ENCODE measurements at places on chromosomes 11 and 22. TPM values are rescaled to one million over a fixed set of nuclear protein-coding genes. Genes with fewer than 3 reads are reported as not detected.

DNA sequence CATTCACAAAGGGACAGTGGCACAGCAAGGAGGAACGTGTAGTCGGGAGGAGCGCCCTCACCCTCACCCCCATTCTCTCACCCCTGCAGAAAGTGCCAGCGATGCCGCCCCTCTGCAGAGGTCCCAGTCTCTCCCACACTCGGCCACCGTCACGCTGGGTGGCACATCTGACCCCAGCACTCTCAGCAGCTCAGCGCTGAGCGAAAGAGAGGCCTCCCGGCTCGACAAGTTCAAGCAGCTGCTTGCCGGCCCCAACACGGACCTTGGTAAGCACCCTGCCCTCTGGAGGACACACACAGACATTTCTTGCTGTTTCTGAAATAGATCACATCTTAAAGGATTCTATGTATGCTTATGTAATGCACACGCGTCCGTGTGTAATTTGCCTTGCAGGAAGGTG lies 34.9 kb downstream of the TBC1D22A start:
- no peak for DNase-seq

- DNase-seq = no peak
Observed at GRCh38 chr11:72230764-72231365, 6.3 kb downstream of the INPPL1 start.

DNA sequence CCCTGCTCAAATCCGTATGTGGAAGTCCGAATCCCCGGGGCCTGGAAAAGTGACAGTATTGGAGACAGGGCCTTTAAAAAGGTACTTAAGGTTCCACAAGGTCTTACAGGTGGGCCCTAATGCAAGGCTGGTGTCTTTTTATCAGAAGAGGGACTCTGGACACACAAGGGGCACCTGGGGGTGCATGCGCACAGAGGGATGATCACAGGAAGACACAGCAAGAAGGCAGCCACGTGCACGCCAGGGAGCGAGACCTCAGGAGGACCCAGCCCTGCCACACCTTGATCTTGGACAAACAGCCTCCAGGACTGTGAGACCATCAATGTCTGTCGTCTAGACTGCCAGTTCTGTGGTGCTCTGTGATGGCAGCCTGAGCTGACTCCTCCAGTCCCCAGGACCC lies 96.5 kb downstream of the SHANK2 start:
- DNase-seq = no peak

SAA4 gene
- total RNA-seq = 0.84 TPM

RNF215 gene
- 7.2 TPM for total RNA-seq

DNA sequence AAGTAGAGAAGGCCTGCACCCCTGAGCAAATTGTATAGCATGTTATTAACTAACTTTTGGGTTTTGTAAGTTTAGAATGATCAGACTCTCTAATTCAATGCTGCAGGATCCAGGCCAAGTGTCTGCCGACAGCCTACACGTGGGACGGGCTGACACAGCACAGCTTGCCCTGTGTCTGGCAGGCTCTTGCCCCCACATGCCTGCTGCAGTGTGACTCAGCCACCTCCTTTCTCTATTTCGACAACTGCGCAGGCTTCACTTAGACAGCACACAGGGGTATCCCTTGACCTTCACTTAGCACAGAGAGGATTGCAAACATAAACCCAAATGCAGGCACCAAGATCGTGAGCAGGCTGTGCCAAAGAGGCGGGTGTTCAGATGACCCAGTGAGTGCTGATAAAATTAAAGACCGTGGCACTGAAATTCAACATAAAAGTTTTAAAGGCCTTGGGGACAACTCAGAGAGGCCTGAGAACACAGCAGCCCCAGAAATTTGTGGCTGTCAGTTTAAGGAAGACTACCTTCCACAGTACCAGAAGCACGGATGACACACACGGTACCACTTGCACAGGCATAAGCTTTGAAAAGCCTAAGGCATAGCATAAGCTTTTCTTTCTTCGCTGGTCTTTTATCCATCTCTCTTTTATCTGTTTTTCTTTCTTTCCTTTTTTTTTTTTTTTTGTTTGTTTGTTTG lies 37.8 kb downstream of the SCN3B start:
- DNase-seq = no peak

MRGPRX4 gene
- not detected for total RNA-seq

ACAD8 gene
- 60.2 TPM for total RNA-seq

GRCh38 chr11:14826600-14826999 lies 65.4 kb downstream of the CYP2R1 start:
- DNase-seq = no peak

DNA sequence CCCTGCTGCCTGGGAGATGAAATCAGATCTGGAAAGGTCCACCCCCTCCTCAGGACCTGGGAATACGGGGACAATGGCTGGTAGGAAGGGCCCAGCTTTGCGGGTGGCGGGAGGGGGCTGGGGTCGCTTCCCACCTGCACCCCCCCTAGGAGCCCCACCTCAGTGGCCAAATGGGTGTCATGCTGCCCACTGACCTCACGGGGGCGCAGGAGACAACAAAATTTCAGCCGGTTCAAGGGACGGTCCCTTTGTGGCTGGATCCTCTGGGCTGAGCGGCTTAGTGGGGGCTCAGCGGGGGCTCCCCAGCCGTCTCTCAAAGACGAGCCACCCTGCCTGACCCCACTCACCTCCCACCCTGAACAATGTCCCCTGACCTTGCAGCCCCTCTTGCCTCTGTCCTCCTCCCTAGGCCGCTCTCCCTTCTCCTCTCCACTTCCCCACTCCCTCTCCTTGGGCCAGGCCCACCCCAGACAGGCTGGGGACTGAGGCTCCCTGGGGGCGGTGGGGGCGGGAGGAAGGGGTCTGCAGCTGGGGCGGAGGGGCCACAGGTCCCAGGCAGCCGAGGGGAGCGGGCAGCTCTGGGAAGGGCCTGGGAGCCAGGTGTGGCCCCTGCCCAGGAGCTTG lies 39.3 kb upstream of the H19 start:
- DNase-seq = no peak

GRCh38 chr11:15663777-15664218 lies 549.1 kb downstream of the INSC start:
- DNase-seq = no peak

NNMT gene
- 381 TPM for total RNA-seq

- DNase-seq = no peak
Observed at GRCh38 chr11:119626197-119626841, 102.7 kb downstream of the NECTIN1 start.

DNA sequence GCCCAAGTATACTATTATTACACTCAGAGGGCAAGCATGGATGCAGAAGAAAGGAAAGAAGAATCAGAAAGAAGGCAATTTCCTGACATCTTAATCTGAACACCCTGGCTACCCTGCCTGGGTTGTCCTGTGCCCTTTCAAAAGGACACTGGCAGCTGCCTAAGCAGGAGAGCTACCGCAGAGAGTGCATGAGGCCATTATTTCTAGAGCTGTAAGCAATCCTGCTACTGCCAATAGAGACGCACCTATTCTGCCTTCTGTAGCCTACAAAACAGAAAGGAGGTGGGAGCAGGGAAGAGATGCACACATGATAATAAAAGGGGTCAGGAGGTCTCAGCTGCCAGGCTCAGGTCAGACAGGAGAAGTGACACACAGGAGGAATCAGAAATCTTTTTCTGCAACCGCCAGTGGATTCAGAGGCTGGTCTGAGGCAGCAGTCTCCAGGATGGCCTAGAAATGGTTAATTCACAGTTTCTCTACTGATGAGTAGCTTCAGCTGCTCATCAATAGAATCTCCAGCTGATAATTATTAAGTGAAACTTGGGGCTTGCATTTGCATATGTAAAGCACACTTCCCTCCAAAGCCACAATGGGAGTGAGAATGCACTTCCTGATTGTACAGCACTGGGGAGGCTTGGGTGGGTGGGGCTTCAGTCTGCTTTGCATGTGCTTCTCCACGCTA lies 253.9 kb downstream of the LARGE1 start:
- no peak for DNase-seq

- no peak for DNase-seq
Observed at GRCh38 chr11:8323161-8323935, 59.7 kb upstream of the LMO1 start.

GRCh38 chr11:17014321-17014832 lies at the start of gene PLEKHA7:
TSS of gene PLEKHA7 (minus strand) at chr11:17014414. CDS start at chr11:17014401, 13 bp downstream.
- no peak for DNase-seq

DNA sequence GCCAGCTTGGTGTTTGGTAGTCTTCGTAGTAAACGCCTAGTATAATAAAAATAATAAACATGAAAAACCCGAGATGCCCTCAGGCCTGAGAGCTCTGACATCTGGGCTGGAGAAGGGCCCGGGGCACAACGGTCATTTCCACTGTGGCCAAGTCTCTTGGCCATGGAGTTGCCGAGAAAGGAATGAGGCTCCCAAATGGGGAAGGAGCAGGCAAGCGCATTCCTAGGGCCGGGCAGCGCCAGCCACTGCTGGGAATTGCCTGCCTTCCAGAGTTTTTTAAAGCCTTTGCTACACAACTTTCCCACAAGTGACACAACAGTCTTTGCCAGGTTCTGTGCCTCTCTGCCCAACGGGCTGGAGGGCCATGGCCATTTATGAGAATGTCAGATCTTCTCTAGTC lies 103.4 kb downstream of the NAV2 start:
- DNase-seq = no peak

- no peak for DNase-seq
Observed at GRCh38 chr11:63623513-63624140, 9.4 kb upstream of the PLAAT3 start.

CARD18 gene
- total RNA-seq = 13.4 TPM

GRCh38 chr11:117605331-117605730 lies 191.7 kb downstream of the DSCAML1 start:
- no peak for DNase-seq

NCAM1 gene
- 2.9 TPM for total RNA-seq

OR4A16 gene
- total RNA-seq = not detected

DNA sequence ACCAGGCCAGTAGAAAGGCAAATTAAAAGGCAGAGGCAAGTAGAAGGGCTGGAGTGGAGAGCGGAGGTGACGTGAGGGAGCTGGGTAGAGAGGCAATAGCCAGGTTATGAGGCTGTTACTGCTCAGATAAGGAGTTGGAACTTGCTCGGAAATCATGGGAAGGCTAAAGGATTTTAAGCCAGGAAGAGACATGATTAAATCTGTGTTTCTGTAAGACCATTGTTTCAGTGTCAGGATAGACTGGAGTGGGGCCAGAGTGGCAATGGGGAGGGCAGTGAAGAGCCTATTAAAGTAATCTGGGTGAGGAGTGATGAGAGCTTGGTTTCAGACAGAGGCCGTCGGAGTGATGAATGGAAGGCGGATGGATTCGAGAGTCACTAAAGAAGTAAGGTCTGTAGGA lies 39.0 kb downstream of the GRAMD1B start:
- DNase-seq = no peak

MMP27 gene
- total RNA-seq = 1.7 TPM

DNA sequence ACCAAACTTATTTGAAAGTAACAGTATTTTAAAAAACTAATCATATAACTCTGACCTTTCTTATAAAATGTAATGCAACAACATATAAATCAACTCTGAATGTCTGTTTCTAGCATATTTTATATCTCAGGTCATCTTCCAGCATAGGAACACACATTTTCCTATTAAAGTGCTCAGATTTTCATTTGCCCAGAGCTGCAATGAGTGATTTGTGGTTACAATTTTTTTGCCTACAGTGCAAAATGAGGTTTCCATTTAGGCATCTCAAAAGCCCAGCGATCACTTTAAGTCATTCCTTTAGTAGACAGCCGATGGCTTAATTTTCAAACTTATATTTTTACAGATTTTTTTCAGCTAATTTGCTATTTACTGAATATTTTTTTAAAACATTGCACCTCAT lies 1.0 kb downstream of the LYVE1 start:
- no peak for DNase-seq

PDE2A gene
- total RNA-seq = 34.0 TPM

DNA sequence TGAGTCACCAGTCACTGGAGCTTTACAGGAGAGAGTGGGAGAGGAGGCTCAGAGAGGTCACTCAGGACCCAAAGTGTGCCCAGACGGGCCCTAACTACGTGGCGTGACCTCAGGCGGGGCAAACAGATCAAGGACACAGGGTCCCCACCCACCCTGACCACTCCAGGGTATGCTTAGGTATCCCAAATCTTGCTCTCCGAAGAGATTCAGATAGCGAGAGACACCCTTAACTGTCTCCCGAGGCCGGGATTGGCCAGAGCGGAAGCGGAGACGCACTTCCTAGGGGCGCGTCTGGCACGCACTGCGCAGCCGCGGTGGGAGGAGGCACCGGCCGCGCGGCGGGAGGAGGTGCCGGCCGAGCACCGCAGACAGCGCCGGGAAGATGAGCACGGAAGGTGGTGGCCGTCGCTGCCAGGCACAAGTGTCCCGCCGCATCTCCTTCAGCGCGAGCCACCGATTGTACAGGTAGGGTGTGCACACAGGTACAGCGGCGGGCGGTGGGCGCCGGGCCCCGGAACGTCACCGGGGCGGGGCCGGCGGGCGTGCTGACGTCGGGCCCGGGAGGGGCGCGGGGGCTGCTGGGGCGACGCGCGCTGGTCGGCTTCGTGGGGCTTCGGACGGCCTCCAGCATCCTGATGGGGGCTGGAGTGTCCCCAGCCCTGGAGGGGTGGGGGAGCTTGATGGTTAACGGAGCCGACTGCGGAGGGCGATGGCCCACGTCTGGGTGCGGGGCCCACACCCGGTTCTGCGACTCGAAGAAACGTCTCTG lies at the start of gene PTS:
Gene PTS, plus strand, starts transcription at position 367 of the 769 bp plus-strand sequence. Its CDS starts 16 bp downstream, at position 383.
- DNase-seq = peak; percentile 81

SYNGR1 gene
- 51.3 TPM for total RNA-seq

- DNase-seq = no peak
Observed at GRCh38 chr11:113506893-113507292, 31.7 kb upstream of the DRD2 start.

ACRV1 gene
- not detected for total RNA-seq

DEPDC7 gene
- total RNA-seq = 4.7 TPM

GRCh38 chr22:44613196-44613595 lies 88.8 kb upstream of the PRR5 start:
- DNase-seq = no peak

GRCh38 chr22:27223317-27224177 lies 566.2 kb downstream of the MIAT start:
- DNase-seq = no peak

DNA sequence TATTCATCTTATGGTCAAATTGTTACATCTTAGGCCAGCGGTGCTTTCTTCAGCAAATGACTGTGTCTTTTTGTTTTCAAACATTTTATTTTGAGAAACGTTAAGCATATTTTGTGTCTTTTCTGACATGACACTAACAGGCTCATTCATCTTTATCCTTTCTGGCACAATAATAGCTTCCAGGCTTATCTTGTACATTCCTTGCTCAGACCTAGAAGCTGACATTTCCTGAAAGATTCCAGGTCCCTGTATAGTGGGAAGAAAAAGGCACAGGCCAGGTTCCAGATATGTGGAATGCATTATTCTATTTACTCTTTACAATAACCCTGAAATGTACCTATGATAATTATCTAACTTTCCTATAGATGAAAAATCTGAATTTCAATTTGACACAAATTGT lies 379.1 kb upstream of the B3GAT1 start:
- no peak for DNase-seq

TSPO gene
- 695 TPM for total RNA-seq

- no peak for DNase-seq
Observed at GRCh38 chr11:117831661-117832415, 7.3 kb upstream of the FXYD2 start.

GRCh38 chr11:6746626-6747025 lies 25.1 kb downstream of the OR2AG2 start:
- no peak for DNase-seq
